Myocyte (in vitro differentiated cells): ENCODE measurements at places on chromosomes 11 and 22. TPM values are rescaled to one million over a fixed set of nuclear protein-coding genes. Genes with fewer than 3 reads are reported as not detected.

ZDHHC13 gene
- 4.1 and 6.2 TPM in 2 replicates for total RNA-seq

FAM111B gene
- 0.05 and 1.7 TPM in 2 replicates for total RNA-seq

IL10RA gene
- not detected in 2 replicates for total RNA-seq

- DNase-seq: peak; percentile 69
Measured at GRCh38 chr11:65912845-65913244, 6.0 kb downstream of the C11orf68 start.

GRCh38 chr11:68354148-68354872 lies 41.9 kb downstream of the LRP5 start:
- peak; percentile 98 for DNase-seq

DNA sequence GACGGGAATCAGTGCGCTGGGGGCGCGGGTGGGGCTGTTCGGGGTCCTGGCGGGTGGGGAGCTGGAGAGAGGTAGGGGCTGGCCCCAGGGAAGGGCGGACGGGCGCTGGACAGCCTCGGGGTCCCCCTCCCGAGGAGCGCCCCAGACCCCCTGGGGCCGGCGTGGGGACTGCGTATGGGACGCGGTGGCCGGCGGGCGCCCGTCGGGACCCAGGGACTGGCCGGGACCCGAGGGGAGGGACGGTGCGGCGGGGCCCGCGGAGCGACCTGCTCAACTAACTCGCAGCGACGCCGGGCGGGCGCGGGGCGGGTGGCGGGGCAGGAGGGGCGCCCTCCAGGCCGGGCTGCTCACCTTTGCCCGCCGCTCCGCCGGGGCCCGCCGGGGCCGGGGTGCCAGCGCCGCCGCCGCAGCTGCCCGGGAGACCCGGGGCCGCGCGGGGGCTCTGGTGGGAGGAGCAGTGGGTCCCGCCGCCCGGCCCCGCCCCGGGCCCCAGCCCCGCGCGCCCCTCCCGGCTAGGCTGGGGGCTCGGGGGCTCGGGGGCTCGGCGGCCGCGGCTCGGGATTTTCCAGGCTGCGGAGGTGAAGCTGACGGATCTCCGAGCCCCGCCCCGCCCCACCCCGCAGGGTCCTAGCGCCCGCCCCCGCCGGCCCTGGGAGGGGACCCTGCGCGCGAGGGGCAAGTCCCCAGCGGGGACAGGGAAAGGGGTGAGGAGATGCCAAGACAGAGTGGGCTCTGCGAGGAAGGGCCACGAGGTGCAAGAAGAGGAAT lies 12.3 kb downstream of the STARD10 start:
- DNase-seq: no peak

- no peak for DNase-seq
Measured at GRCh38 chr11:122045181-122045586, 70.8 kb downstream of the BLID start.

- DNase-seq: peak; percentile 51
Measured at GRCh38 chr11:64654958-64655541, 64.0 kb downstream of the SLC22A12 start.

DNA sequence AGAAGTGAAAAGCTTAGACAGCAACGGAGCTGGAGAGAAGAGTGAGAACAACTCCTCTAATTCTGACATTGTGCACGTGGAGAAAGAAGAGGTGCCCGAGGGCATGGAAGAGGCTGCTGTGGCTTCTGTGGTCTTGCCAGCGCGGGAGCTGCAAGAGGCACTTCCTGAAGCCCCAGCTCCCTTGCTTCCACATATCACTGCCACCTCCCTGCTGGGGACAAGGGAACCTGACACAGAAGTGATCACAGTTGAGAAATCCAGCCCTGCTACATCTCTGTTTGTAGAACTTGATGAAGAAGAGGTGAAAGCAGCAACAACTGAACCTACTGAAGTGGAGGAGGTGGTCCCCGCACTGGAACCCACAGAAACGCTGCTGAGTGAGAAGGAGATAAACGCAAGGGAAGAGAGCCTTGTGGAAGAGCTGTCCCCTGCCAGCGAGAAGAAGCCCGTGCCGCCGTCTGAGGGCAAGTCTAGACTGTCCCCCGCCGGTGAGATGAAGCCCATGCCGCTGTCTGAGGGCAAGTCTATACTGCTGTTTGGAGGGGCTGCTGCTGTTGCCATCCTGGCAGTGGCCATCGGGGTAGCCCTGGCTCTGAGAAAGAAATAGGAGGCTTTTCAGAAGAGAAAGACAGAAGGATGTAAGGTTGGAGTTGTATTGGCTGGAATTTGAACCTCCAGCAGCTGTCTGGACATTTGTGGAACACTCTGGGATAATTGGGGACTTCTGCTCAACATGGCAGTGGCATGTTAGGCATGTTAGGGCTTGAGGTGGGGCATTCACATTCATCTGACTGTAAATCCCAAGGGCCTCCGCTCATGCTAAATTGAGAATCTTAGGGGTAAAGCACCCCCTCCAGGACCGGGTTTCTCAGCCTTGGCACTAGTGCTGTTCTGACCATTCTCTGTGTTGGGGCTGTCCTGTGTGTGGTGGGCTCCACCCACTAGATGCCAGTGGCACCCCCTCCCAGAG lies 47.1 kb downstream of the BID start:
- peak; percentile 85 for DNase-seq

DNA sequence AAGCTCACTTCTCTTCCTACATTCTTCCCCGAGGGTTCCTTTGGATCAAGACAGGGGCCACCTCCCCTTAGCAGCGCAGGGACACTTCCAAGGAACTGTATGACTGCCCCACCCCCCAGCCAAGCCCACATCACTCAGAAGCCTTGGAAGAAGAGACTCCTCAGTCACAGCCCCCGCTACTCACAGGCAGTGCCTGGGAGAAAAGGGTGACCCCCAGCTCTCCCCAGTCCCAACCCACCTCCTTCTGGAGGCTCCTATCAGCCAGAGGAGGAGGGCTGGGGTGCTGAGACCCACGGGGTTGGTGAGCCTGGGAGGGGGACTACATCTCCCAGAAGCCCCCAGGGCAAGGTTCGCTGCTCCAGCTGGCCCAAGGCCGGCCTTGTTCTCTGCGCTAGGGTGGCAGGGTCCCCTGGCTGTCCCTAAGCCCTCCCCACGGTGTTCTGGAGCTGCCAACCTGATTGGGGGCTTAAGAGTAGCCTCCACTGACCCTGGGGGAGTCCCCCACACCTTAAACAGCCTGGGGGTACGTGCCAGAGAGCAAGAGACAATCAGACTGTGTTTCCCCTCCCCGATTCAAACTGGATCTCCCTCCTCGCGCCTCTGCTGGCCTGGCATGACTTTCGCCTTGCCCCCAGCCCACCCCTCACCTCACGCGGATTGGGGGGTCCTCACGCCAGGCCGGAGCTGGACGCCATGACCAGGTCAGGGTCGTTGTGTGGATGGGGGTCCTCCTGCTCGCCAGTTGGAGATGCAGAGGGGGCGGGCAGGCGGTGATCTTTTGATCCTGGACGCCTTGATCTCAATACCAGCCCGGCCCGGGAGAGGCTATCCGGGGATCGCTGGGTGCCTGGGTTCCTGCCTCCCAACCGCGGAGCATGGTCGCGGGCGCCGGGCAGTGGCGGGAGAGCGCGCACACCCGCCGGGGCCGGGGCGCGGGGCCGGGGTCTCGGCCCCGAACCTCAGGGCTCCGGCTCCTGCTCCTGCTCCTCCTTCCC lies 838 bp downstream of the BCL9L start:
- peak; percentile 62 for DNase-seq

DNA sequence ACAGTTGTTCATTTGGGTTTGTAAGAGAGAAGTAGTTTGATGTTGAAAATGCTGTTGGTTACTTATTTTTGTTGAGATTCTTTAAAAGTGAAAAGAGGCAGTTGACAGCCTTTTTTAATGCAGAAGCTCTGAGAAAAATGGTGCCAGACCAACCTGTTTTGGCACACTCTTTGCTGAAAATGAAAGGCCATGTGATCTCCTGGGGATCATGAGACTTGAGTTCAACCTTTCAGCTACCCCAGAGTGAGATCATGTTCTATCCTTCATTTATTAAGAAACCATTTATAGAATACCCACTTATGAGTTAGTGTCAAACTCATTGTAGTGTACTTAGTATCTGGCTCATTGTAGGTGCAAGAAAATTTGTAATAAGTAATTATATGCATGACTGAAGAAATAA lies 196.2 kb downstream of the MAML2 start:
- DNase-seq: no peak

GRCh38 chr11:66480117-66480938 lies at the start of gene DPP3:
Gene DPP3, plus strand, starts transcription at chr11:66480434. Its CDS starts 1,767 bp downstream, at chr11:66482201.
- DNase-seq: peak; percentile 98

DNA sequence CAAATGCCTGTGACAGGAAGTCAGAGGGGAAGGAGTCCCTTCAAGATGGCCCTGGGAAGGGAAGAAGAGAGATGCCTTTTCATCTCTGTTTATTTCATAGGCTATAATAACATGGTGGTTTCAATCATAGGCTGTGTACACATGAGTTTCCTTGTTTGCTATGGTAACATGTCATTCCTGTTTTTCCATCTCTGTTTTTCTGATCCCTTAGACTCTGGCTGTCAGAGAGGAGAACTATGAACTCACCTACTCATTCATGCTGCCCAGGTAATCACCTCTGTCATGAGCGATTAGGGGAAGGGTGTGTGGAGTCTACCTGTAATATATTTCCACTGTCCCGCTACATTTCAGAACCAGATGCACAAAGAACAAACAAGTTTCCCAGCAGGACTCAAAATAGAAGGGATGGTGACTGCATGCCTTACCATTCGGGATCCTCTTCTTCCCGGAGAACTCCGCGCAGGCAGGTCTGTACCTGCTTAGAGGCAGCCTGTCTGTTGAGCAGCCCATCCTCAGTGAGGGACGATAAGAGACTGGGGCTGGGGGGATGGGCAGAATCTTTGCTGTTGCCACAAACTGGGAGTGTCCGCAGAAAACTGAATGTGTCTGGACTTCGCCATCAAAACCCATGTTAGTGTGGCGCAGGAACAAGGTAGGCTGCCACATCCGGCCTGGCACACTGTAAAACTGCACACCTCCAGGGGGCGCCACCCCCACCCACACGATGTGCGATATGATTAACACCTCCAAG lies 7.1 kb upstream of the PEX26 start:
- DNase-seq: no peak

DNA sequence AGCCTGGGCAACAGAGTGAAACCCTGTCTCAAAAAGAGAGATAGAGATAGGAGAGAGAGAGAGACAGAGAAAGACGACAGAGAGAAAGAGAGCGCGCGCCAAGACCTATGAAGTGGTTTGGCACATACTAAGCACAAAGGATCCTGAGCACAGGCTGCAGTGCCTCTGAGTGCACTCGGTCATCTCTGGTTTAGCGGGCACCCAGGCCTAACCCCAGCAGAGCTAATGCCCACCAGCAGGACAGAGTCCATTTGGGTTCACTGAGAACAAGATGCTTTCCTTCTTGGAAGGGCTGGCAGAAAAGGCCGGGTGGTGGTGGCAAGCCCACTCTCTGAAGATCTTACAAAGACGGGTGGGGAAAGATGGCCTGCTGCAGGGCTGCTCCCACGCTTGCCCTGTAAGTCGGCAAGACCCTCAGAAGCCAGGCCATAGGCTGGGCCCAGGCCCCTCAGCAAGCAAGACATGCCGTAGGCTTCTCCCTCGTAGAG lies 3.3 kb downstream of the SCARF2 start:
- DNase-seq: no peak
